ENCODE measurements at places on chromosomes 7 and 10.

- no peak for DNase-seq
Measured at GRCh38 chr10:86942441-86943315, 14.7 kb downstream of the MMRN2 start.

DNA sequence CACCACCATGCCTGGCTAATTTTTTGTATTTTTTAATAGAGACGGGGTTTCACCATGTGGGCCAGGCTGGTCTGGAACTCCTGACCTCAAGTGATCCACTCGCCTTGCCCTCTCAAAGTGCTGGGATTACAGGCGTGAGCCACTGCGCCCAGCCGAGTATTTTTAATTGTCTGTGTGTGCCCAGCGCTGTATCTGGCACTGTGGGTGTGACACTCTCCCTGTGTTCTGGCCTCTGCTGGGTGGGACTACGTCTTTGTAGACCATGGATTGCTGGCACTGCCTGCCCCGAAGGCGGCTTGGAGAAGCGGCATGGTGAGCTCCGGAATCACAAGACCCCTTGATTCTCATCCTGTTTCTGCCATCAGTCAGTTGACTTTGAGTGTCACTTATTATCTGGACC is 136.2 kb downstream of the CDH23 start:
- DNase-seq, result no peak

GRCh38 chr7:16323313-16323712 is 98.0 kb downstream of the CRPPA start:
- DNase-seq, result no peak

DNA sequence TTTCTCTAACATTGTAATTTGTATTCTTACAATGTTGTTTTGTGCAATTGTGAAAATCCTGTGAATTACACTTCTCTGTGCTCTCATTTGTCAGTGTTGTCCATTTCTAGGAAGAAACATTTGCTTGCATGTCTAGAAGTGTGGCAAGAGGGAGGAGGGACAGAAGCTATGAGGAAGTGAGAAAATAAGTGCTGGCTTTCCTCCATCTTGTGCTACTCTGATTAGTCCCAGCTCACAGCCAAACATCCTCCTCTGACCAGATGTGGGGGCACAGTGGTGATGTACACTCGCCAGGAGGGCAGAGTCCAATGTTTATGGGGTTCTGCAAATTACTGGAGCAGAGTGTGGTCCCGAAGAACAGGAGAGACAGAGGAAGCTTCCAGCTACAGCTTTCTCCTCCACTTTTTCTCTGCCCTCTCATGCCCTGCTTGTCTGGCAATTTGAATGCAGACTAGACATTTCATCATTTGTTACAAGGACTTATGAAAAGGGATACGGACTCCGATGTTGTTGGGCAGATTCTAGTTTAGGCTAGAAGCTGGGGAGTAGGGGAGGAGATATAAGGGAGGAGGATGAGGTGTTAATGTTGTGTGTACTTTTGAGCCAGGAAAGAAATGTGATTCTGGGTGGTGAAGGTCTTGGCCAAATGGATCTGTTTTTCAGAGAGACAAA is 131.0 kb upstream of the C1GALT1 start:
- no peak for DNase-seq

DNA sequence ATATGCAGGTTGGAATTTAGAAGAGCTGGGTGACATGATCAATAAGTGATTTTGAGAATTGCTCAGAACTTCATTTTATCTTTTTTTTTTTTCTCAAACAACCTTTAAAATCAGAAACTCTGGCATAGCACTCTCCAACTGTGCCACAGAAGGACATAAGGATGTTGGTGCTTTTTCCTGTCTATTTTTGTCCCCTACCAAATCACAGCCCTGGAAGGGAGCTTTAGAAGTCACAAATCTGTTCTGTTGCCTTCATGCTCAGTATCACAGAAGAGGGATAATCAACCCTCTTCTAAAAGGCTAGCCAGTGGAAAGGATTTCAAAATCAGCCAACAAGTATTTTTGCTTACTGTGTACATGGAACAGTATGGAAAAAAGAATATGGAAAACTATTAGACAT is 14.8 kb upstream of the NRP1 start:
- no peak for DNase-seq

- peak; percentile 52 for DNase-seq
Measured at GRCh38 chr7:117402109-117402508, 25.2 kb downstream of the ASZ1 start.

DNA sequence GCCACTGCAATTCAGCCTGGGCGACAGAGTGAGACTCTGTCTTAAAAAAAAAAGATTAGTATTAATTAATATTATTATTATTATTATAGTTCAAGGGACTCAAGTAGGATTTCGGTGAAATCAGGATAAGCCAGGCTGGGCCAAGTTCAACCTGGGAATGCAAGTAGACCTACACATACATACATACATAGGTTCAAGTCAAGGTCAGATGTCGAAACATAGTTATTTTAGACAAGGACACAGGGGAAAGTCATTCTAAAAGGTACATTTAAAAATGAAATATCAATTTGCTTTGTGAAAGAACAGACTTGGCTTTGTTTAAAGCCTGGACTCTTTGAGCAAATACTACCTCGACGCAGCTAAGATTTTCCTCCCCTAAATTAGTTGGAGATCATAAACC is 149.3 kb downstream of the RNF133 start:
- no peak for DNase-seq

- no peak for DNase-seq
Measured at GRCh38 chr10:42992957-42993390, 83.9 kb upstream of the RET start.

- DNase-seq, result no peak
Measured at GRCh38 chr10:67077376-67077775, 151.5 kb downstream of the LRRTM3 start.

DNA sequence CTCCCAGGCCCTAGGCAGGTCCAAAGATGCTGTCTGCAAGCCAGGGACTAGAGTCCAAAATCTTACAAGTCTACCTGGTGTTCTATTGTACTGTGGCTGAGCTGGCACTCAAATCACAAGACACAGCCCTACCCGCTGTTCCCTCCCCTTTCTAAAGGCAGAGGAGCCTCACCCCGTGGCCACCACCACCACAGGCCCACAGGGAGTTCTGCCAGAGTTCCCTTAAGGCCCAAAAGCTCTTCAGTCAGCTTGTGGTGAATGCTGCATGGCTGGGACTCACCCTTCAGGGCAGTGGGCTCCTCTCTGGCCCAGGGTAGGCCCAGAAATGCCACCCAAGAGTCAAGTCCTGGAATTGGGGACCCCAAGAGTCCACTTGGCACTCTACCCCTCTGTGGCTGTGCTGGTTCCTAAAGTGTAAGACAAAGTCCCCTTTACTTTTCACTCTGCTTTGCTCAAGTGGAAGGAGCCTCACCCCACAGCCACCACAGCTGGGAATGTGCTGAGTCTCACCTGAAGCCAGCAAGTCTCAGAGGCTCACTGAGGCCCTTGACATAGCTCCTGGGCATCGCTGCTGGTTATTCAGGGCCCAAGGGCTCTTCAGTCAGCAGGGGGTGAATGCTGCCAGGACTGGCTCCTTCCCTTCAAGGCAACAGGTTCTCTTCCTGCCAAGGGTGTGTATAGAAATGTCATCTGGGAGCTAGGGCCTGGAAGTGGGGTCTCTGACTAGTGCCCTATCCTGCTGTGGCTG is 48.8 kb upstream of the PSAP start:
- DNase-seq, result no peak

- no peak for DNase-seq
Measured at GRCh38 chr7:33024189-33024757, 38.3 kb downstream of the NT5C3A start.

DNA sequence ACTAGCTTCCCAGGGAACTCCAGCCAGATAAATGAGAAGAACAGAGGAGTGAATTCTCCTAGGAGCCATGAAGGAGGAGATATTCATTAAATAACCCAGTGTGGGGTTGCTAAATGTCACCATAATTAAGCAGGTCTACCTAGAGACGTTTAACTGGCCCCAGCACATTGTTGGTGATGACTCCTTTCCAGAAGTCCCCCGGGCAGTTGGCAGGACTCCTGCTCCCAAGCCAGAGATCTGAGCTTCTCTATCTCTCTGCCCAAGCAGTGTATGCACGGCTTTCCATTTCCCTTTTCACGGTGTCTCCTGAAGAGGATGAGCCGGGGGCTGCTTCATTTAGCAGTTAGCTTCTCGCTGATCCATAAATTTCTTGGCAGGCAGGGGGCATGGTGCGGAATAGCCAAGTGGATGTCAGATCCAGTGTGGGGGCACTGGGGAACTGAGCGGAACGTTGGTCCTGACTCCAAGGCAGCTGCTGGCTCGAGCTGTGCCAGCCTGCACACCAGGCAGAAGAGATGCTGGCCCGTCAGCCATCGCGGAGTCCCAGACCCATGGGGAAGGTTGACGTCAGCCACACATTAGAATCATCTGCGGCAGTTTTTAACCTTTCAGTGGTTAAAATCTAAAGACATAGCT is 142.0 kb upstream of the NPY start:
- DNase-seq, result no peak

DNA sequence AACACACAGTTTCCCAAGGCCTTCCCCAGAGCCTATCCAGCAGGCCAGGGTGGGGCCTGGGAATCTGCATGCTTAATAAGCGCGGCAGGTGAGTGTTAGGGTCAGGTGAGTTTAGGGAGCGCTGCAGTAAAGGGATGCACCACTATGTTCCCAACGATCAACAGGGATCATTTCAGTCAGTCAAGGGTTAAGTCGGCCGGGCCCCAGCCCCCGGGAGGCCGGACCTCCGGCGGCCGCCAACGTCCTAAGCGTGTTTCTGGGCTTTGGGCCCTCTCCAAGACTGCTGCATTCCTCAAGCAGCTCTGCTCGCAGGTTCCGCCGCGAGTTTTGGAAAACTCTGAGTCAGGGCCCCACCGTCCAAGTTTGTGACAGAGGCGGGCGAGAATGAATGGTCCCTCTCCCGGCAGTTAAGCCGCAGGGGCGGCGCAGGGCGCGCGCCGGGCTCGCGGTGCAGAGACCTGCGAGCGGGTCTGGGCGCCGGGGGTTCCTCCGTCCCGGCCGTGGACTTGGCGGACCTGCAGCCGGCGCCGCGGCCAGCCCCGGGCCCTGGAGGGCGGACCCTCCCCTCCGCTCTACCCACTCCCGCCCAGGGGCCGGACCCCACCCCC is 81.6 kb downstream of the ARHGAP22 start:
- DNase-seq, result no peak

DNA sequence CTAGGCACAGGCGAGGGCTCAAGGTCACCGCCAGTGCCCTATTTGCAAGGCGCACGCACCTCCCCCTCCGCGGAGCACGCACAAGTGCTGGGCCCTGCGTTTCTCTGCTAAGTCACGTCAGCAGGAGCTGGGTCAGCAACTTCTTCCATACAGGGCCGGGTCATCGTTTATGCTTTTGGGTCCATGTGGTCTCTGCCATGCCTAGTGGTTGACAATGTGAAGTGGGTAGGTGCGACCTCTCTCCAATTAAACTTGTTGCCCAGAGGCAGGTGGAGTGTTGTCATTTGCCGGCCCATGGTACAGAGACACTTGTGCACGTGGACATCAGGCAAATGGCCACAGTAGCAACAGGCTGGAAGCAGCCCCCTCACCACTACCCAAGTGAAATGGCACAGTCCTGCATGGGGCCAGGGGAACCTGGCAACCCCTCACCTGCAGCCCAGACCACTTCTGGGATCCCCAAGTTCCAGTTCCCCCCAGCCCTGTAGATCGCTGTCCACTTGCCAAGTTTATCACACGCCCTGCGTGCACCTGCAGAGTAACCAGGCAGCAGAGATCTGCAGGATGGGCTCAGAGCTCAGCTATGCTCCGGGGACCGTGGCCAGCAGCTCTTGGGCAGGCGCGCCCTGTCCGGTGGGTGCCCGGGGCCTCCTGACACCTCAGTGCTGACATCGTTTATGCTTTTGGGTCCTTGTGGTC is 86.1 kb upstream of the PPP2R2D start:
- no peak for DNase-seq

DNA sequence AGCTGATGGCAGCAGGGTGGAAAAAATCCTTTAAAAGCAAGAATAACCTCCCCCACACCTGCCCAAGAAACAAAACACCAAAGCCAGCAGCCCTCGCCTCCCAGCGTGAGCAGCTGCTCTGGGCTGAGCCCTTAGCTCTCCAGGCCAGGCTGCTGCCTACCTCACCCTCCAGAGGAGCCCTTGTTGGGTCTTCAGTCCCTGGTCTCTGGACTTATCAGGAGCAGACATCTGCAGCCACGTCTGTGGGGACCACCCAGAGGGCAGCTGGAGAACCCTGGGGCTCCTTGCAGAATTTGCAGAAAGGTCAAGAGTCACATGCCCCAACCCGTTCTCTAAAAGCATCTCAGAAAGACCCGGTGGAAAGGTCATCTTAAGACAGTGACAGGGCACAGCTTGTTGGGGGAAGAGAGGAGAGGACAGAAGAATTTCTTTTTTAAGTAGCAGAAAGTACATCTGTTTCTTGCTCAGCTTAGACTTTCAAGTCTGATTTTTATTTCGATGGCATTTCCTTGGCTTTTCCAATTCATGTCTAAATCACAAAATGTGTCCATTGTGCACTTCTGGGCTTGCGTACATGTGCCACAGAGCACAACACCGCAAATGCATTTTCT is 425.7 kb upstream of the NFE2L3 start:
- DNase-seq, result no peak

DNA sequence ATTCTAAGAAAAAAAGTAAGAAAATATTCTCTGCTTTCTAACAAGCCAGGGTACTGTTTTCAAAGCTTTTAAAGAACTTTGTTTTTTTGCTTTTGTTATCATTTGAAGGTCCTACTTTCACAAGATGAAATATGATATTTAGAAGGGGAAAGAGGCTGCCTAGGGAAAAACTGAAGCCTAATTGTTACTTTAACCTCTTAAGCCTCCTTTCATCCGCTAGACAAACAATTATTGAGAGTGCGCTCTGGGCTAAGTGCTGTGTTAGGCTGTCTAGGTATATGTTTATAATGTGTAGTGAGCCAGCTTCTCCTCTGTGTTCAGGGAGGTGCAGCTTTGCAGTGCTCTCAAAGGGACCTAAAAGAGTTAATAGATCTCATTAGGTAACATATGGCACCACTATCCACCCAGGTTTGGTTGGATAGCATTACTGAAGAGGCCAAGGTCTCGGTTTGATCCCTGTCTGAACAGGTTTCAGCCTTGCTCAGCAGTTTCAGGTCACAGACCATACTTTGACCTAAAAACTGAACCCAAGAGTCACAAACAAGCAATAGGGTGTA is 17.9 kb downstream of the PDK4 start:
- DNase-seq, result no peak

GRCh38 chr10:10870523-10871241 is 147.0 kb upstream of the CELF2 start:
- DNase-seq, result no peak

DNA sequence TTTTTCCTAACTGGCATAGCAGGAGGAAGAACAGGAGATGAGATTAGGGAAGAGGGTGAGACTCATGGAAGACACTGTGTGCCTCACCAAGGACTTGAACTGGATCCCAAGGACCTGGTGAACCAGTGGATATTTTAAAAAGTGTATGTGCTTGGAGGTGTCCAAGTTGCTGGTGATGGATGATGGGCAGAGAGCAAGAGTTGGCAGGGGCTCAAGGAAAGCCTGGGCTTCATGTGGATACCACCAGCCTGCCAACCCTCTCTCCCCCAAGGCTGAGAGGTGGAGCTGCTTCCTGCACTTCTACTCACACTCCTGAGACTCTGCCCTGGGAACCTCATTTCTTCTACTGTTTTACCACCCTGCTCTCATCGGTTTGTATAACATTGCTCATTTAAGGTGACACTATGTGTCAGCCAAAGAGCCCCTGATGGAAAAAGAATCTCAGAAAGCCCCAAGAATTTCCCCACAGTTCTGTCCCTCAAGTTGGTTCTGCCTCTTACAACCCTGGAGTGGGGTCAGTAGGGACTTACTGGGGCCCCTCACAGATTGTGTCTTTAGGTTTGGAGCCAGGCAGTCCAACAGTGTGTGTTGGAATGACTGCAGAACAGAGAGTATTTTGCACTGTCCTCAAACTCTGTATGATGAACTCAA is 56.2 kb upstream of the PDCD4 start:
- DNase-seq, result no peak

All from kidney glomerular epithelial cell (primary cell).